ENCODE measurements at places on chromosomes 12 and 14.

- DNase-seq: no peak
Observed at GRCh38 chr12:5456906-5457305, 25.0 kb downstream of the NTF3 start.

DNA sequence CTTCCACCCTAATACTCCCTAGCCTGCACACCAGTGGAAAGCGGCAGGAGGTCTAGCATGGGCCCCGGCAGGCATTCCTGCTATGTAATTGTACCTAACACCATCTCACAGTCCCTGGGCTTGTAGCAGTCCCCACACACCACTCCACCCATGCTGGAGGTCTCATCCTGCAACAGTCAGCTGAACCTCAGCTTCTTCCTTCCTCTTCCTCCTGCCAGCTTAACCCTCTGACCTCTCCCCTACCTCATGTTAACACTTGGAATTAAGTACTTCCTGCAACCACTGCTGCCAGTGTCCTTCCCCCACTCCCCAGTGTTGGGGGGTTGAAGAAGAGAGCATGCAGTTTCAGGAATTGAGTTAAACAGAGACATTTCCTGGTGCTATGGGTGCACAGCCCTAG, 7.6 kb downstream of the ADCY4 start:
- no peak for DNase-seq

DNA sequence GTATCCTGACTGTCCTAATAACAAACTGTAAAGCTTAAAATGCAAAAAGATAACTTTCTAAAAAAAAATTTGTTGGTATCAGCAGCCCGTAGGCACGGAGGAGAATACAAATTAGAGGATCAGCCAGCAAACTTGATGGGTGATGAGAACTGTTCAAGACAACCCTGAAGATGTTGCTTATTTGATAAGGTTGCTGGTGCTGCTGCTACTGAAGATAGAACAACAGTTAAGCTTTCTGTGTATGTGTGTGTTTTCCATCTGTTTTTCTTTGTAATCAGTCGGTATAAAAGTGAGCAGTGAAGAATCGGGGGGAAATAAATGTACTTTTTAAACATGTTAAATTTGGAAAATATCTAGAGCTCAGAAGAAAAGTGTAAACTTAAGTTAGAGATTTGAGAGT, 67.4 kb upstream of the POC1B start:
- DNase-seq: no peak

DNA sequence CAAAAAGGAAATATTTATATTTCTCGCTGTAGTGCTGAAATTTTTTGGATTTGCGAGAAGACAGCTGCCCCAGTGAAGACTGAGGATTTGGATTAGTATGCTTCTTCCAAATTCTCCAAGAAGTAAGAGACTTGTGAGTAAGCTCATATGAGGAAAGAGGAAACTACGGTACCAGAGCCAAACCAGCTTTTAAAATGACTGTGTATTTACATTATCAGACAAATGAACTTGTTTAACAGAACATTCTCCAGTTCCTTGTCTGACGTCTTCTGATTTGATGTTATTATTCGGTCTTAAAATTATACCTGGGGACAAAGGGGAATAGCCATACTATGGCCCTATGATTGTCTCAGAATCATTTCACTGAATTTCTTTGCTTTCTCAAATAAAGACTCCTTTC, 8.0 kb downstream of the CLEC12B start:
- no peak for DNase-seq

GRCh38 chr12:32179011-32179395, 72.4 kb downstream of the BICD1 start:
- no peak for DNase-seq

DNA sequence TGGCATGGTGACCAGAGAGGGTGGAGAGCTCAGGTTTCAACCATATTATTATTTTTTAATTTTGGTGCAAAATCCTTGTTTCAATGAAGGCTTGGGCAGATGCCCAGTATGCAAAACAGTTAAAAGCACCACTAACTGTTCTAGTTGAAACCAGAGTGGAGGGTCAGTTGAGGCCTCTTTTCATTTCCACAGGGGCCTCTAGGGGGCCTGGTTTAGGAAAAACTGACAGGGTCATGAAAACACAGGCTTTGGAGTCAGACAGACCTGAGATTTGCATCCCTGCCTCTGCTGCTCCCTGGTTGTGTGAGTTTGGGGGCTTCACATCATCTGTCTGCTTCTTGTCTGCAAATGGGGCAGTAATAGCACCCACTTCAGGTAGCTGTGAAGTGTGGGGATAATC, 3.3 kb upstream of the RPH3A start:
- no peak for DNase-seq

DNA sequence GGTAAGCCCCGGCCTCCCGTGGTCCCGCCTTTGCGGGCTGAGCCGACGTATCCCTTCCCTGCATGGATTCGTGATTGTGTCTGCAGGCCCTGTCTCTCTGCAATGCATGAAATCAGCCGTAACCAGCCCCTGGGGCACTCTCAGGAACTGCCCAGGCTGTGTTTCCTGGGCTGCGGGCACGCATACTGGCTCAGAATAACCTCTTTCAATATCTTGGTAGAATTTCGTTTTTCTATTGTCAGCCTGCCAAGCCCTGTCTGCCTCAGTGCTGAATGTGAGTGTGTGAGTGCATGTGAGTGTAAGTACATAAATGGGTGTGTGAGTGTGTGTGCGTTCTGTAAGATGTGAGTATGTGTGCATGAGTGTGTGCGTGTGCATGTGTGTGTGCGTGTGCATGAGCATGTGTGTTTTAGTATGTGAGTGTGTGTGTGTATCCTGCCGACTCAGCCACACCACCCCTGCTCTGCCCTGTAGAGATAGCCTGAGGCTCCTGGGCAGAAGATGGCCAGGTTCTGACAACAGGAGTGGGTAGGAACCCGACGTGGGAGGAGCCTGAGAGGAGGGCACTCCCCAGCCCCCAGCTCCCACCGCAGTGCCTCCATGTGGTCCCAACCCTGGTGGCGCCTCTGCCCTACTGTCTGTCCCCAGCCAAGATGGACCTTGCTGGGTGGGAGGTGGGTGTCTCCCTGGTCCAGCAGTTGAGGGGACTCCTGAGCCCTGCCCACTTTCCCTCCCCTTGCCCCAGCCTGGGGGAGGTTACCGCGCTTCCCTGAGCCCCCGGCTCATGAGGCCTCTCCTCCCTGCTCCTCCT, 268.8 kb downstream of the ADGRD1 start:
- no peak for DNase-seq

- no peak for DNase-seq
Observed at GRCh38 chr12:116442946-116443345, 116.2 kb upstream of the MAP1LC3B2 start.

DNA sequence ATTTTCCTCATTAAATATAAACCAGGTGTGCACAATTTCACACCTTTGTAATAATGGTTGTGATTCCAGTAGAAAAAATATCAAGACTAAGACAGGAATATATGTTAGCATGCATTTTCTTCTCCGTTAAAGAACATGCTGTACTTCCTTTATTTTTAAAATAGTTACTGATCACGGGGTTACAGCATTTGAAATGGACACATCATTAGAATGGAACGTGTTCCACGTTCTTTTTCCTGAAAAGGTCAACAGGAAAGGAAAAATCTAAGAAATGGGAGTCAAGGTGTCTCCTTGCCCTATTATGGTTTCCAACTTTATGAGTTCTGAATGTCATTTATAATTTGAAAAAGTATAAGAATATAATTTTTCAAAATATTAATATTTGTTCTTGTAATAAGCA, 1325.7 kb downstream of the SLC16A7 start:
- no peak for DNase-seq
